ENCODE measurements at places on chromosomes 4 and X.

GRCh38 chr4:156137679-156138473, 184.2 kb upstream of the CTSO start:
- DNase-seq: no peak

DNA sequence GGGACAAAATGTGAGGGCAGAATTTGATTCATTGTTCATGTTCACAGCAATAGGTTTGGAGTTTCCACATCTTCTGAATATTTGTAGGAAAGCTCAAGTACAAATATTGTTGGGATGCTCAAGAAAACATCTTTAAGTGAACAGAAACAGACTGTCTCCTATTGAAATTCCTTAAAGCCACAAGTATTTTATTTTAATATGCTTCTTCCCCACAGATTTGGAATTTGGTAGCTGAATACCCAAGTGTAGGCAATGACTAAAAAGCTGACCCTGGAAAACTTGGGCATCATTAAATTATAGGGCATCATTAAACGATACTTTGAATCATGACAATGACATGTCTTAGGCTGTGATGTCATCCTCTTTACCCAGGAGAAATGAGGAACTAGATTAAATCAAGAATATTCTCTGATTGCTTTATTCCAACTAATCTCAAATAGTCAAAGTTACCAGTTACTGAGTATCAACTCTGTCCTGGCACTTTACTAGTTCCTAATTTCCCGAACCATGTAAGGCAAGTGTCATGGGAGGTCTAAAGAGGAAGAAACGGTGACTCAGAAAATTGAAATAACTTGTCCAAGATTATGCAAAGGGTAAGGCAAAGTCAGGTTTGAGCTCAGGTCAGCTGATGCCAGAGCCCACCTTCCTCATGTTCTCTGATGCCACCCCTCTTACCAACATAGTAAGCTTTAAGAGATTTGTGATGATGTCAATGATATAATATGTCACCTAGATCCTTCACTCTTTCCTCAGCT, 223.1 kb upstream of the LEF1 start:
- DNase-seq: no peak

DNA sequence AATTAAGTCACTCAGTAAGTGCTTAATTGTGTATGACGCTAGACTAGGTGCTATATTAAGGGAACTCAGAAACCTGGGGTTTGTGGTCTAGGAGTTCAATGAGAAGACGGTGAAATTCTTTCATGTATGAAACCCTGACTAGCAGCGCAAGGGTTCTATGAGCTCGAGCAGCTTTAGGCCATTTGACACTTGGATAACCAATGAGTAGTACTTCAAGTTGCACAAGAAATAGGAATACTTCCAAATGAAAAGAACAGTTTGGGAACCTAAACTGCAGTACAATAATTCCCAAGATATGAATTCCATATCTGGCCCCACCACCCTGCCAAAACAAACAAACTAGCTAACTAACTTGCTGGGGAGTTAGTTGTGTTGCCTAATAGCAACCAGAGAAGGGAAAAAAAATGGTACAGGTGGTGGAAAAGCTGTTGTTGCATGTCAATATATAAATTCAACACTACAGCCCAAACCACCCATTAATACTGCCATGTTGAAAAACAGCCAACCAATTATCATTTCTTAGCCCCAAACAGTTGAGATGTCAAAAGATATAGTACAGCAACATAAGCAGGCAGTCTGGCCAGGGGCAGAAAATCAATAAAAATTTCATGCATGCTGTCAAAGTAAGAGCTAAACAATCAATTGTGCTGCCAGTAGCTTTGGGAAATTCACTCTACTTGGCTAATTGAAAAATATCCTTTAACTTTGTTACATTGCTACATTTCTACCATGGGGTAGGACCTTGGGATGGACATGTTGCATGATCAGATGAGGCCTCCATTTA, 54.6 kb upstream of the MCF2 start:
- DNase-seq: no peak

GRCh38 chr4:117874216-117874615, 160.1 kb upstream of the NDST3 start:
- DNase-seq: no peak

GRCh38 chrX:12975991-12976558, 1.2 kb downstream of the TMSB4X start:
- no peak for DNase-seq

GRCh38 chrX:113741744-113742143, 842.1 kb upstream of the HTR2C start:
- DNase-seq: no peak

All from mesothelial cell of epicardium (in vitro differentiated cells).